HT-29 (cell line): ENCODE measurements at places on chromosomes 16 and 17. TPM values are rescaled to one million over a fixed set of nuclear protein-coding genes. Genes with fewer than 3 reads are reported as not detected.

- no peak for DNase-seq
These were observed 4.3 kb upstream of the WIPI1 start for GRCh38 chr17:68461589-68461988.

GRCh38 chr16:68698091-68698490 lies 39.0 kb upstream of the CDH1 start:
- no peak for DNase-seq

DNA sequence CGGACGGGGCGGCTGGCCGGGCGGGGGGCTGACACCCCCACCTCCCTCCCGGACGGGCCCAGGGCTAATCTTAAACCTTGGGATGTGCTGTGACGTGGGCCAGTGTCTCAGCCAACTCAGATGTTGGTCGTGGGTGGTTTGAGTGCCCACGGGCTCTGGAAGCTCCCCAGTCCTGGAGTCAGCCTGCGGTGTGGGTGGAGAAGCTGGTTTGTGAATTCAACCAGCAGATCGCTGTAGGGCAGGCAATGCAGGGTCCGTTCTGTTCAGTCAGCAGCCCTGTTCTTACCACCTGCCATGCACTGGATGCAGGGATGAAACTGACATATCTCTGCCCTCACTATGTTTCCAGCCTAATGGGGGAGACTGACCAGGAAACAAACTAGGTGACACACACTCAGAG lies 8.0 kb upstream of the ZNF500 start:
- DNase-seq, result no peak

DNA sequence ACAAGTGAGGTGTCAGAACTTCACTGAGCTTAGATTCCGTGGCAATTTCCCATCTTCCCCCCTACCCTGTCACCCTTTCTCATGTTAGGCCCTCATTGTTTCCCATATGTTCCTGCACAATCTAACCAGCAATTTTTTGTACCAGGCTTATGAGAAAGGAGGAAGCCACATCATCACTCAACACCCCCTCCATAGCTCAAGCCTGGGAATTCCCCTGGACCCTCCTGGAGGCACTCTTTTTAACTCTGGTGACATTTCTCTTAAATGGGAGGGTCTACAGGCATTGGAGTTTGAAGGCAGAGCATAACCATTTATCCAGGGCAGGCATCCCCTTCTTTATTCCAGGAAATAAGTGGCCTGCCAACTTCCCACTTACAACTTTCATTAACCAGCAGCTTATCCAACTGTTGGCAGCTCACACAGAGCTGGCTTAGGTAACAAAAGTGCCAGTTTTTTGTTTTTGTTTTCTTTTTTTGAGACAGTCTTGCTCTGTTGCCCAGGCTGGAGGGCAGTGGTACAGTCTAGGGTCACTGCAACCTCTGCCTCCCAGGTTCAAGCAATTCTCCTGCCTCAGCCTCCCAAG lies 10.4 kb upstream of the GLG1 start:
- DNase-seq, result no peak

GRCh38 chr16:3727806-3728381 lies 10.6 kb upstream of the TRAP1 start:
- no peak for DNase-seq

DNA sequence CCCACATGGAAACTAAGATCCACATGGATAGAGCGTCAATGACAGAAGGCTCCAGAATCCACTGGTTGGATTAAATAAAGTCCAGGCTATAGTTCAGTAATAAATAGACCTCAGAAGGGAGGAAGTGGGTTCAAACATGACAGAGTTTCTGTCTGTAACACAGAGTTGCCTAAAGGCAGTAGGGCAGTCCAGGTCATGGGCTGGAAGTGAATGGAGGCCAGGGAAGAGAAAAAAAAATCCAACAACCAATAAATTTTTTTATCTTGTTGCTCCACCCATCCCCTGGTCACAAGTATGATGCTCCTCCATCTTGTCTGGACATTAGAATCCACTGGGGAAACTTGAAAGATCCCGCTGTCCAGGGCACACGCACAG lies 92.4 kb downstream of the RGS9 start:
- DNase-seq, result no peak

- DNase-seq, result no peak
These were observed 14.0 kb downstream of the HS3ST3A1 start for GRCh38 chr17:13587487-13588338.

KCNH4 gene
- total RNA-seq, result not detected in 2 replicates

CCL5 gene
- 0.23 TPM in 1 of 2 replicates, not detected in the other for total RNA-seq

KRTAP4-1 gene
- not detected in 2 replicates for total RNA-seq
